ENCODE measurements at places on chromosomes 2 and 18. TPM values are rescaled to one million over a fixed set of nuclear protein-coding genes. Genes with fewer than 3 reads are reported as not detected.
A peak's percentile ranks its signal among the peaks of the same experiment; 100 is the strongest.

DNA sequence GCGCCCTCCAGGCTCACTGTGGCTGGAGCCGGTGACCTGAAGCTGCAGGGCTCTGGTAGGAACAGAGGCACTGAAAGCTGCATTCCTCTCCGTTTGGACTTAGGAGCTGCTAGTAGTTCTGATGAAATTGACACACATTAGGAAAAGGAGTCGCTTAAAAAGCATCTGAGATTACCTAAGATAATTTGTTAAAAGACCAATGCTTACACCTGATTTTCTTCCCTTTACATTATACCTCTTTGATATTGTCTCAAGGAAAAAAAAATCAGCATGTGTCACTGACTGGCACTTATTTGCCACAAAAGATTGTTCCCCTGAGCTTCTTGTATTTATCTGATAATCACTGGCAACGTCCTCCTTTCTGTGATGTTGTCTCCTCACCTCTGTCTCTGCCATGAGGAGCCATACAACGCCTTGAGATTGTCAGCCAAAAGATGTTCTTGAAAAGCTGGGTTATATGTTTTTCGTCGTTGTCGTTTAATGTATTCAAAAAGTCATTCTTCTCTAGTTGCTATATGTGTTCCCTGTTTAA lies 618 bp upstream of the CHN1 start:
- DNase-seq: no peak

Gene CHCHD5
- 29.4 TPM for total RNA-seq

- no peak for DNase-seq
These were observed 21.1 kb upstream of the CHMP3 start for GRCh38 chr2:86584151-86584913.

GRCh38 chr2:188456114-188456909 lies 164.6 kb downstream of the GULP1 start:
- DNase-seq: no peak

Gene CFAP221
- total RNA-seq: 3.0 TPM

DNA sequence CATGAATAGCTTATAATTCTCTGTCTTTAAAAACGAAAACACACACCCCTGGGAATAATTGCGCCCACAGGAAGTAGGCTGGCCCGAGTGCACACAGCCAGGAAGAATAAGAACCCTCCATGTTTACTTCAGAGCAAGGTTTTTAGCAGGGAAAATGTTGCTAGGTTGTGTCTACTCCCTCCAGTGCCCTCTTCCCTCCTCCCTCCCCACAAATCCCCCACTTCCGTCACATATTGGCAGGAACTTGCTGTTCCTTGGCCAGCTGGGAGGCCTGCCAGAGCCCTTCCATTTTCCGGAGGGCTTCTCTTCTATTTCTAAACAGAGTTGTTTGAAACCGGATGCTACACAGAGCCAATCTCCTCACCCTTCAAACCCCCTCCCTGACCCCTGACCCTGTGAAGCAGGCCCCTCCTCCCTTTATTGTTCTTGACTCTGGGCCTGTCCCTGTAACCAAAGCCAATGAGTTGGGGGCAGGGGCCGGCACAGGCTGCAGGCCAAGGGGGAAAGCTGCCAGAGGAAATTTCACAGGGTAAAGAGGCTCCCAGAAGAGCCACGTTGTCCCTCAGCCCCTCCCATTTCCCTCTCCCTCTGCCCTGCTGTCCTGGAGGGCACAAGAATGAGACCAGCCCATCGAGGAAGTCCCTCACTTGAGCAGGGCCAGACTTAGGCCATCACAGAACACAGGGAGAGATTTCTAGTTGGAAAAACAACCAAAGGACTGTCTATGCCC lies 49.8 kb upstream of the LGALSL start:
- DNase-seq: peak; percentile 89

- no peak for DNase-seq
These were observed 879 bp upstream of the ADAM23 start for GRCh38 chr2:206442474-206442832.

All from neural crest cell (in vitro differentiated cells).